ENCODE measurements at places on chromosomes 16 and 17.

- DNase-seq, result no peak
These were observed 77.4 kb upstream of the CCL2 start for GRCh38 chr17:34177642-34178041.

DNA sequence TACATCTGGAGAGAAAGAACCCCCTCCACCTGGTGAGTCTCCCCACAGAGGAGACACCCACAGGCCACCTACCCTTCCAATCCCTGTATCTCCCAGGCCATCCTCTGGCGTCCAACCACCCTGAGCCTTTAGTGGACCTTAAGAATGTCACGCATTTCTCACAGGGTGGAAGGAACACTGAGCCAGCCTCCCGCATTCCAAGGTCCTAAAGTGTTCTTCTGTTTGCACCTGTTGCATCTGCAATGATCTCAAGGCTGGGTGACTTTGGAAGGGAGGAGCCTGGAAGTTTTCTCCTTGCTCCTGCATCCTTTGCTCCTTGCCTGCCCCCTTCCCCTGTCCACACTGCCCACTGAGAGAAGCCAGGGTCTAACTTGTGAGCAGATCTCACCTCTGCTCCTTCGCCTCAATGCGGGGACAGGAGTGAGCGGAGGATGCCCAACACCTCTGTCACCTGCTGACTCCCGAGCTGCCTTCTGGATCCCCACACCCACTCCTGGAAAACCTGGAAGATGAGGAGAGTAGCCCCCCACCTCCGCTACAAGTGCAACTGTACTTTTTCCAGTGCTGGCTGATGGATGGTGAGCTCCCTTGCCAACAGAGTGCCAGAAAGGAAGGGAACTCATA, 3.7 kb downstream of the CHST5 start:
- no peak for DNase-seq

- DNase-seq, result no peak
These were observed 3.8 kb upstream of the DCAF7 start for GRCh38 chr17:63546308-63547082.

DNA sequence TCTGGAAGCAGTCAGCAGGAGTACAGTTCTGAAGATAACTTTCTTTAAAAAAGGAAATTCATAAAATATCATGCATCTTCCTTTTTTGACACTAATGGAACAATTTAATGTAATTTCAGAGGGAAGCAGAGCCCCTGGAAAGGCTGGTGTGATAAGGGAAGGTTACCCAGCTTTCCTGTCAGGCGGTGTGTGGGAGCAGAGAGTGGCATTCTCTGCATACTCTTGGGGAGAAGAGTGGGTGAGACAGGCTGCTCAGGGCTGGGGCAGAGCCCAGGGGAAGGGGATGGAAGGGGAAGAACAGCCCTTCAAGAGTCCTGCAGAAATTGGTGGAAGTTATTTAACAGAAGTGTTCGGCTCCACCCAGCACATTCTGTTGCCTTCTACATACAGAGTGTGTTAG, 84.7 kb downstream of the PRKCB start:
- no peak for DNase-seq

DNA sequence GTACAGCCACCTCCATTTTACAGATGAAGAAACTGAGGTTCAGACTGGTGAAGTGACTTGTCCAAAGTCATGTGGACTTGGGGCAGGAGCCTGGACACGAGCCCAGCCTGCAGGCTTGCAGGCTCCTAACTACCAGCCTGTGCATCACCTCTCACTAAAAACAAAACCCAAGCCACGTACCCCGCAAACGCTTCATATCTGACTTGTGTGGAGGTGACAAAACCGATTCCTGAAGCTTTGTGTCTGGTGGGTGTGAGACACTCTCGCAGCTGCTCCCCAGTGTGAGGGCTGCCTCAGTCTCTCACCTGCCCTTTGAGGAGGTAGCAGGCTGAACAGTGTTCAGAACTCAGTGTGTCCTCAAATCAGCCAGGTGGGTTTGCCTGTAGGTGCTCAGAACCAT, 8.4 kb downstream of the HNF1B start:
- no peak for DNase-seq

DNA sequence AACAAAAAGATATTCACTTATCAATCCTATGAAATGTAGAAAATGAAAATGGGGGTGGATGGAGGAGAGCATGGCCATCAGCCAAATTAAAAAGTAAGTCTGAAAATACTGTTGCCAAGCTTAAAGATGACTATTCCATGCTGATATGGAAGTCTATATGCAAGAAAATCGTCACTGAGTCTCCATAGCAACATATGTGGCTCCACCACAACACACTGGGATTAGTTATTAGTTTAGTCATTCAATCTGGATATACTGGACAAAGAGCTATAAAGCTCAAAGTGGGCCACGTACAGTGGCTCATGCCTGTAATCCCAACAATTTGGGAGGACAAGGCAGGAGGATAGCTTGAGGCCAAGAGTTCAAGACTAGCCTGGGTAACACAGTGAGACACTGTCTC, 24.7 kb upstream of the PSMD7 start:
- no peak for DNase-seq

DNA sequence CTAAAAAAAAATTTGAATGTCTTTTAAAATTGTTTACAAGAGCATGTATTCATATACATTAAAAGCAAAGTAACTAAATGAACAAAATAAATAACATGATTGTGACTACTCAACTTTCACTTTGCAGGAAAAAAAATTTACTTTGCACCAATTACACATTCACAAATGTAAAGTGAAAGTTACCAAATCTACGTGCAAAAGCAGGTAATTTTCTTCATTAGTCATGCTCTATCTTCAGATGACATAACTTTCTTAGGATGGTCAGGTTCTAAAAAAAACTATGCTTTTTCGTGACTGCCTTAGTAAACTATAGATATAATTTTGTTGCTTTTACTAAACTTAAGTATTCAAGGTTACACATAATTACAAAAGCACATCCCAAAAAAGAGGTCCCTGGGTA, 17.0 kb upstream of the ABCA10 start:
- DNase-seq, result no peak

Data from GM23338 (cell line).